ENCODE measurements at places on chromosomes 5 and 9. TPM values are rescaled to one million over a fixed set of nuclear protein-coding genes. Genes with fewer than 3 reads are reported as not detected.

DNA sequence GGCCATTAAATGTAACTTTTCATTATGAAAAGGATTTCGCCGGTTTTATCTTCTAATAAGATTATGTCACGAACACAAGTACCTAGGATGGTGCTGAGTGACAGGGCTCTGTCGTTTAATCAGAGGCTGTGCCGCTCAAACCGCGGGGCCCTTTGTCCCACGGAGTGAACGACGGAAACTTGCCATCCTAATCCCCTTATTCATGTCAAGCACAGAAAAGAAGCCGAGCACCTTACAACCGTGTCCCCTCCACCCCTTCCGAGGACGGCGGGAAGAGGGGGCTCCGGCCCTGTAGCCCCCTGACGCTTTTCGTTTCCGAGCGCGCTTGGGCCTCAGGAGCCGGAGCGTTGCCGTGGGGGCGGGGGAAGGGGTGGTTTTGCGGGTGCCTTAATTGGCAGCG, 11.2 kb downstream of the LMX1B start:
- peaks cover 10% of the 10 kb centered on the region for H3K4me1 ChIP-seq

STXBP1 gene
- 3.4 TPM for polyA plus RNA-seq

DNA sequence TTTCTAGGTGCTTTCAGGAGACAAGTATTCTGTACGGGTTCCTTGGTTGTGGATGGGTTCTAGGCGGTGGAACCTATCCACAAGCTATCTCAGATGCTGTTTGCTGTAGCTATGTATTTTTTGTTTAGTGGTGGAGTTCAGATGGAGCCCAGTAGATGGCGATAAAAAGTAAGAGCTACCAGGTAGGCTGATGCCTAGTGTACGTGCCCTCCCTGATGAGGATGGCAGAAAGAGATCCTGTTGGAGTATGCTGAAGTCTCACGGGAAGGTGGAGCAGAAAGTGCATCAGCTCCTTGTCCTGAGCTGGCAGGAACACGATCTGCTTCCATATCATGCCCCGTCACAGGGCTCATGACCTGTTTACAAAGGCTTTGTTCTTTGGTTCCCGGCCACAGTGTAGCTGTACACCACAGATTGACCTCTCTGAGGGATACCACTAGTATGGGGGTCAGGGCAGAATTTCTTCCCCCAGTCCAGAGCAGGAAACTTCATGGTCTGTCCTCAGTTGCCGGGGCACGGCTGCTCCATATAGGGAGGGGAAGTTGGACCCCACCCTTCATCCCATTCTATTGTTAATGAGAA, 12.6 kb upstream of the UGT3A2 start:
- H3K27ac ChIP-seq, result no peak overlapping the region
- H3K4me3 ChIP-seq, result no peak overlapping the region
- no peak for DNase-seq
- peaks cover 16% of the 10 kb centered on the region for H3K27me3 ChIP-seq
- H3K36me3 ChIP-seq, result peaks cover 2% of the 10 kb centered on the region

BAAT gene
- not detected for polyA plus RNA-seq

DNA sequence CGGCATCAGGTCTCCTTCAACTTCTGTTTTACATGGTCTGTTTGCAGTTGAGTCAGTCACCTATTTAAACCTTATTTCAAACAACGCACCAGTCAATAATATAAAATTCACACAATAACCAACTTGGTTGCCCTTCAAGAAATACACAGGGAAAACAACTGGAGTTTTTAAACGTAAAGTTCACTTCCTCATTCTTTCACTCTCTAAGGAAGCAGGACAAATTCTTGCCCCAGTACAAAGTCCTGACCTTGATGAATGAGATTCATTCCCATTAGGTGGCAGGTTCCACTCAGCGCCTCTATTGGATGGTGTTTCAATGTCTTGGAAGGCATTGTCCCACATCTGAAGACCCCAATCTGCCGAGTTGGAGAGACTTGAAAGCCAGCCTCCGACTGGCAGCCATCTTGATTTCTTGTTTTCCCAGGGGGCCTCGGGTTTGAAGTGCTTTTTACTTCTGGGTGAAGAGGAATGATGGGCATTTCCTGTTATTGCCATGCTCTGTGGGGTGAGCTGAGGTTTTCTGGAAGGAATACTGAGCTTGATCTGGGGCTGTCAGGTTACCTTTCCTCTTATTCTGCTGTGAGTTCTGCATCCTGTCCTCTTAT, 105.0 kb downstream of the ACER2 start:
- H3K27me3 ChIP-seq, result peaks cover 27% of the 10 kb centered on the region
- no peak overlapping the region for H3K4me3 ChIP-seq
- H3K27ac ChIP-seq, result no peak overlapping the region
- no peak for DNase-seq
- H3K36me3 ChIP-seq, result no peaks in the 10 kb centered on the region

GRCh38 chr5:14489643-14490042, 91.9 kb upstream of the OTULINL start:
- no peak overlapping the region for H3K27ac ChIP-seq
- no peak overlapping the region for H3K4me3 ChIP-seq
- no peak for DNase-seq
- no peaks in the 10 kb centered on the region for H3K27me3 ChIP-seq

FCN2 gene
- polyA plus RNA-seq, result not detected

Measured in naive thymus-derived CD8-positive, alpha-beta T cell (primary cell).